ENCODE measurements at places on chromosomes 4 and X.

DNA sequence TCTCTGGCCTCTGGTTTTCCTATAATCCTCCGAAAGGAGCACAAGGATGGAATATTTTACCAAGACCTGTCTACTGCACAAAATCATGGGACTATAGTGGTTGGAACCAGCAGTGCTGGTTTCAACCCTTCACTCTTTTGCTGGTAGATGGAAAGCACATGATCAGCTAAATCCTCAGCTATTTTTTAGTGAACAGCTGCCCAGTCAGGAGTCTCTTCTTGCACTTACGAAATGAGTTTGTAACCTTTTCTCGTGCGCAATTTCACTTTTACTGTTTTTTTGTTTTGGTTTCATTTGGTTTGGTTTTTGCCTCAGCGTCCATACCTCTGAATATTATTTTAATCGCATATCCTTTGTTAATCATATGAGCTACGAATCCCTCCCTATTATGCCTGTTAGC, 418.5 kb upstream of the CPEB2 start:
- no peak for DNase-seq

DNA sequence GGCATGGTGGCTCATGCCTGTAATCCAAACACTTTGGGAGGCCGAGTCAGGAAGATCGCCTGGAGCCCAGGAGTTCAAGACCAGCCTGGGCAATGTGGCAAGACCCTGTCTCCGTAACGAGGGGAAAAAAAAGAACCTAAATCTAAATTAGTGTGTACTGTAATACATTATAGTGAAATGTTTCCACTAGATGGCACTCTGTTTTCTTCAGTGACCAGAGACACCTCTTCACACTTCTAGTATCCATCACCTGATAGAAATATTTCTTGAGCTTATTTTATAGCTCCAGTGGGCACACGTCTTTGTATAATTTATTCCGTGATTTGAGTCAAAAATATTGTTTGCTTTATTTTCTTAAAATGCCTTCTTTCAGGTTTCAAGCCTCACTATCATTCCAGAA, 600.9 kb upstream of the DIPK2B start:
- DNase-seq = no peak

DNA sequence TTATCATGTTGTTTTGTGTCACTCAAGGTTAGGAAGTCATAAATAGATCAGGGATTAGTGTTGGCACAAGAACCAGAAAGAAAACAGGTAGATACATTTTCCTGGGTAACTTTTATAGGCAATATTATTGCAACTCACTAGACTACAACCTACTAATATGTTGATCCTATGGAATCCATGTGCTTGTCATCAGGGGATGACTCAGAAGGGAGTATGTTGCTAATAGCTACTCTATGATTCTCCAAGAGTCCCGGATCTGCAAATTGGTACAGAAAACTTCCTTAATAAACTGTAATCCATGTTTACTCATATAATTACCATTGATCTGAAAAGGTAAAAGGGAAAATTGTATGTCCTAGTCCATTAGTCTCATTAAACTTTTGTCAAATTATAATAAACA, 11.7 kb upstream of the GNRHR start:
- no peak for DNase-seq

DNA sequence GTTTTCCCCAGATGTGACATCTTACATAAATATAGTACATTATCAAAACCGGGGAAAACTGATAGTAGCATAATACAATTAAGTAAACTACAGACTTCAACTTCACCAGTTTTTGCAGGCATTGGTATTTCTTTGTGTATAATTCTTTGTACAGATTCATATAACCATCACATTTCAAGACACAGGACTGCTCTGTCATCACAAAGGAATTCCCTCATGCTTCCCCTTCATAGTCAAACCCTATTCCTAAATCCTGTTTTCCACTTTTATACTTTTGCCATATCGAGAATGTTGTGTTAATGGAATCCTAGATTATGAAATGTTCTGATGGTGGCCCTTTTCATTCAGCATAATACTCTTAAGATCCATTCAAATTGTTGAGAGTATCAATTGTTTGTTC, 36.0 kb downstream of the STIM2 start:
- no peak for DNase-seq

DNA sequence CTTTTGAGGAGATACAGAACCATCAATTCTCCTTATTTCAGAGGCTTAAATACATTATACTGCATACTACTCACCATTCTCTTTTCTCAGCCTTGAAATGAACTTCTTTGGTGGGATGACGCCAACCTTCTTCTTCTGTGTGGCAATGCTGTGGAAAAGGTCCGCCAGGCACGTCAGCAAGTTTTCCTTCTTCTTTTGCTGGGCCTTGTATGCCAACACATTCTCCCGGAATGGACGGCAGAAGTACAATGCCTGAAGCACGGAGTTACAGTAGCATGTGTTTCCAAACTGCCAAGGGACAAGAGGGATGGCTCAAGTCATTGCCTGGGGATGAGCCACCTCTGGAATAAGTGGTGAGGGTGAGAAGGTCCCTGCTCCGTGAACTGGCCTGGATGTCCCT, 31.2 kb downstream of the USP46 start:
- no peak for DNase-seq

GRCh38 chrX:14496674-14497073, 32.7 kb upstream of the GLRA2 start:
- DNase-seq = no peak

DNA sequence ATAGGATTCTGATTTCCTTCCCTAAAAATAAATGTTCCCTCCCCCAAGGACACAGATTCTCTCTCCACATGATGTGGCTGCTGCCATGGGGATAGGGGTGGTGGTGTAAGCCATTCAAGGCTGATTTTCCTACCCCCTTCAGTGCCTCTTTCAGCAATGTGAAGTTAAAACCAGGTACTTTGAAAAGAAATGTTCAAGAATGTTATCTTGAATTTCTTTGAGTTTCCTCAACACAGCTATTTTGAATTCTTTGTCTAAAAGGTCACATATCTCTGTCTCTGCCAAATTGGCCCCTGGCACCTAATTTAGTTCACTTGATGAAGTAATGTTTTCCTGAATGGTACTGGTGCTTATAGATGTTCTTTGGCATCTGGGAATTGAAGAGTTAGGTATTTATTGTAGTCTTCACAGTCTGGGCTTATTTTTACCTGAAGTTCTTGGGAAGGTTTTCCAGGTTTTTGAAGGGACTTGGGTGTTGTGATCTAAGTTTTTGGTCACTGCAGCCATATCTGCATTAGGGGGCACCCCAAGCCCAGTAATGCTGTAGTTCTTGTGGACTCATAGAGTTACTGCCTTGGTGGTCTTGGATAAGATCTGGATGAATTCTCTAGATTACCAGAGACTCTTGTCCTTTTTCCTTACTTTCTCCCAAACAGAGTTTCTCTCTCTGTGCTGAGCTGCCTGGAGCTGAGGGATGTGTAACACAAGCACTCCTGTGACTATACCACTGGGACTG, 7.6 kb upstream of the DIPK2B start:
- DNase-seq = no peak

GRCh38 chr4:5124876-5125275, 73.6 kb downstream of the STK32B start:
- no peak for DNase-seq

DNA sequence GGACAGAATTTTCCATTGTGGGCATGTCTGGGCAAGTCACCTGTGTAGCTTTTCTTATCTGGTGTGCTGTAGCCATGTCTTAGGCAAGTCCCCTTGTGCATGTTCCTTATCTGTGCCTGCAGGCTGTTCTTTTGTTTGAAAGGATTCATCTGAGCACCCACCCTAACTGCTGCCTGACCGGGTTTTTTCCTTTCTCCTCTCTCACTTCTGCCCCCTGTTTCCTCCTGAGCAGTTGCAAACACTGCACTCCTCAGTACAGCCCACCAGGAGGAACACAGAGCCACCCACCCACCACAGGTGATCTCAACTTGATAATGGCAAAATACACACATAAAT, 29.2 kb upstream of the IL9R start:
- no peak for DNase-seq

DNA sequence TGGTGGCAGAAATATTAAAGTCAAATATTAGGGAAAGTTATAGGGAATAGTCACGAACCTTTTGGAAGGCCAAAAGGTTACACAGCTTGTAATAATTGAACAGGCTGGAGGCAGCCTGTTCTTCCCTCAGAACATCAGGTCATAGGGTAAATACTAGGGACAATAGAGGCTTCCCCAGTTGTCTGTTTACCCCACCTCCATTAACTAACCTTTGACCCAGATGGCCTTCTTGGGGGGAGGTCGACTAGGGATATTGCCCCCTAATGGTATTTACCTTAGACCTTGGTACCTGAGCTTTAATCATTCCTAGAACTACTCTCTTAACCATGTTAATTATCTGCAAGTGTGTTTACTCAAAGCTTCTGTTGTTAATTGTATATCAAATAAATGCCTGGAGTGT, 26.0 kb downstream of the C4orf17 start:
- no peak for DNase-seq

GRCh38 chr4:76745240-76745639, 152.7 kb downstream of the SOWAHB start:
- DNase-seq = no peak

- DNase-seq = no peak
Measured at GRCh38 chrX:67613366-67613765, 69.5 kb downstream of the AR start.

GRCh38 chr4:2797545-2798305, 4.8 kb downstream of the SH3BP2 start:
- DNase-seq = no peak

Measured in hypothalamus (tissue), 51 donors.